ENCODE measurements at places on chromosomes 7 and 10.

DNA sequence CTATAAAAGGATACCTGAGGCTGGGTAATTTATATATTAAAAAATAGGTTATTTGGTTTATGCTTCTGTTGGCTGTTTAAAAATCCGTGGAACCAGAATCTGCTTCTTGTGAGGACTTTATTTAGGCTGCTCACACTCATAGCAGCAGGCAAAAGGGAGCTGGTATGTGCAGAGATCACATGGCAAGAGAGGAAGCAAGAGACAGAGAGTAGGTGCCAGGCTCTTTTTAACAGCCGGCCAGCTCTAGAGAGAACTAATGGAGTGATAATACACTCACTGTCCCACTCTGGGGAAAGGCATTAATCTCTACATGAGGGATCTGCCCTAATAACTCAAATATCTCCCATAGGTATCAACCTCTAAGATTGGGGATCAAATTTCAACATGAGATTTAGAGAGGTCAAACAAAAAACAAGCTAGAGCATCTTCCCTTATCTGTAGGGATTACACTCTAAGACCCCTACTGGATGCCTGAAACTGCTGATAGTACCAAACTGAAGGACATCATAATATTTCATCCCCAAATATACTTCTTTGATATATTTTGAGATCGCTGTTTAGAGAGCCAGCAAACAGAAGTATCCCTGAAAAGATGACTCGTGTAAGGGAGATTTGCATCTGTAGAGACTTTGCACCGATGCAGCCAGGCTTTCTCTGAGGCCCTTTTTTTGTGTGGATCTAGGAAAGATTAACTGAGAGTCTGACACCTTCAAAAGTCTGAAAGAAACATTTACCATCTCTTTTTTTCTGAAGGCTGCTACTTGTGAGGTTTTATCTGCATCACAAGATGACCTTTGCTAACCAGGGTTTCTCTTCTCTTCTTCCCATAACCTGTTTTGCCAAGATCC, 717.0 kb upstream of the MBL2 start:
- no peak for DNase-seq

- DNase-seq = no peak
Measured at GRCh38 chr10:95655571-95656290, 780 bp downstream of the ALDH18A1 start.

- no peak for DNase-seq
Measured at GRCh38 chr10:126618466-126618865, 52.0 kb downstream of the C10orf90 start.

GRCh38 chr10:132616996-132617736, 79.6 kb downstream of the INPP5A start:
- no peak for DNase-seq

DNA sequence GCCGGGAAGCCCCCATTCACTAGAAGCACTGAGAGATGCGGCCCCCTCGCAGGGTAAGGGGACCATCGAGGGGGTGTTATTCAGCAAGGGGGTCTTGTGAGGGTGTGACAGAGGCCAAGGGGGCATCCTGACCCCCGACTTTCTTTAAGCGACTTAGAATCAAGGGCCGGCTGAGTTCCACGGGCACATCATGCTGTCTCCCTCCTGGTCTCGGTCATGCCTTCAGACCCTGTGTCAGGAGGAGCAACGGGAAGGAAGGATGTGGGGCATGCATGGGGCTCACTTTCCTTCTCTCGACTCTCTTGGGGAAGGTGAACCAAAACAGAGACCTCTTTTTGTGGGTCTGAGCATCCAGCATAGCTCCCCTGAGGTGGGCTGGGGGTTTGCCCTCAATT, 2.5 kb downstream of the ACSL5 start:
- DNase-seq = no peak

- DNase-seq = no peak
Measured at GRCh38 chr7:151764056-151764920, 112.6 kb downstream of the PRKAG2 start.

DNA sequence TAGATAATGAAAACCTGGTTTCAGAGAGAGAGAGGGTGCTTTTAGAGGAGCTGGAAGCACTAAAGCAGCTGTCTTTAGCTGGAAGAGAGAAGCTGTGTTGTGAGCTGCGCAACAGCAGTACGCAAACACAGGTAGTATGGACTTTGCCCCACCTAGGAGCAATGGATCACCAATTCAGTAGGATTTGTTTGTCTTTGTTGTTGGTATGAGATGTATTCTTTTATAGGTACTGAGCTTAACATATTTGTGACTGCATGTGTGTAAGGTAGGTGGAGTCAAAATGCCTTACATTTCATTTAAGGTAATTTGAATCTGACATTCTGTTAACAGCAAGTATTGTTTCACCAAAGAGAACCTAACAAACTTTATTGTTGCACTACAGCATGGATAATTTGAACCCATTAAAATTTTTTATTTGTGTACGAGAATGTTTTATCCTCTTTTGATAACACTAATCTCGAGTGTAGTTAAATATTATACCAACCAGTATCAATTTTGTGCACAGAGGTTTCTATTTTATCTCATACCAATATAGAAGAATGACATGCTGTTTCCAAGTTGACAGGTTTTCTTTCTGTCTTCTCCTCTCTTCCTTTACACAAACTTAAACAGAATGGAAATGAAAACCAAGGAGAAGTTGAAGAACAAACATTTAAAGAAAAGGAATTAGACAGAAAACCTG, 92.1 kb downstream of the CYP51A1 start:
- no peak for DNase-seq

DNA sequence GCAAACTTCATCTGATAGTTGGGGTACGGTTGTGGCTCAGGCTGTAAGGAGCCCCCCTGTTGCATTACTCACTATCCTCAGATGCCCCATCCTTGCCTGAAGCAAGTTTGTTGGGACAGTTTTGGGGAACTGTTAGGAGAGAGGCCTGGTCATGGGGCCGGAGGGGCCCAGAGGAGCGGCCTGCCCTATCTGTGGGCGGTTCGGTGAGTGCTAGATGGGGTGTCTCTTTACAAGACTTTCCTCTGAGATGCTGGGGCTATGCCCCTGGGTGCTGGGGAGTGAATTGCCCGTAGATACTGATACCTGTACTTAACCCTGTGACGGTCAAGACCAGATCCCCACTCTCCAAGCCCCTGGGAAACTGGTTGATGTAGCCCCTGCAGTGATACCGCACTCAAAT, 12.4 kb downstream of the CUX1 start:
- DNase-seq = no peak

- no peak for DNase-seq
Measured at GRCh38 chr7:16880554-16880953, 1.2 kb downstream of the AGR3 start.
